ENCODE measurements at places on chromosomes 3 and 15.

- no peak for DNase-seq
These were observed 16.1 kb upstream of the CNTN3 start for GRCh38 chr3:74630602-74631001.

DNA sequence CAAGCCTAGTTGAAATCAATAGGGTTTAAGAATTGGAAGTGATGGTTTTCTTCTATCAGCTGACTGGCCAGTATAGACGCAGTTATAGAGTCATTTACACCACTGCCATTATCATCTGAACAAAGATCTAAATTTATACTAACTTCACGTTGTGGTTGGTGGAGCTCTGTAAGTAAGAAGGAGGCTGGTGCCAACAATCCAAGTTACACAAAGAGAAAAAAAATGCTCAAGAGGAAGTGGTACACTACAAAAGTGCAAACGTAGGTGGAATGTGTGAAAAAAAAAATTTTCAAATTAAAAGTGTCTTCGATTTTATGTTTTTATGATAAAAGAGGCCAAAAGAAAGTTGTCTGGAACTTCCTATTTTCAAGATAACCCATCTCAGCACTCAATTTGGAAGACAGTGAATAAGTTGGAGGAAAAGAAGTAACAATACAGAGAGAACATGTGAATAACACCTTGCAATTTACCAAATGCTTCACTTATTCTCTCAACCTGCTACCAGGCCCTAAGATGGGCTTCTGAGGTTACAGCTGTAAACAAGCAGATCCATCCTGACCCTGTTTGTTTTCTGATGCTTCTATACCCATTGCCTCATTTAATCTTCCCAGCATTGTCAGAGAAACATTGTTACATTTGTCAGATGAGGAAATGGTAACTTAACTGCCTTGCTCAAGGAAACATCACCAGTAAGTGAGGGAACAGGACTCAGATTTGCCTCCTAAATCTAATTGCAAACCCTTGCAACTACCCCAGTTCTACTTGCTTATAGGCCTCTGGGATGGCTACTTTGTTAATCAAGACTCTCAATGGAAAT is 12.0 kb upstream of the TASOR start:
- DNase-seq = no peak

GRCh38 chr15:84886211-84886983 is 1.9 kb downstream of the SLC28A1 start:
- no peak for DNase-seq

DNA sequence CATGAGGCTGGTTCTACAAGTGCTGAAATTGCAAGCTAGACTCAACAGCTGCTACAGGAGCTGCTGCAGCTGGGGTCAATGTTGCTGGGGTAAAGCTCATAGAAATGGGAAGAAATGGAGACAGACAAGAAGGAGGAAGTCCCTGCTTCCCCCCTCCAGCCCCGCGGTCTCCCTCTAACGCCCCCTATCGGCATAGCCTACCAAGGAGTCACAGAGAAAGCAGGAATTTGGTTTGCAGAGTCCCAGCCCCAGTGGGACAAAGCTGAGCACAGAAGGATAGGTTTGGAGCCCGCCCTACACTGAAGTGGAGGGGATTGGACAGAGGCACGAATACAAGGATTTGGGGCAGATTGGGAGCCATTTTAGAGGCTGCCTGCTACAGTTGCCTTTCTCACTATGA is 176.9 kb upstream of the ANKRD28 start:
- no peak for DNase-seq

DNA sequence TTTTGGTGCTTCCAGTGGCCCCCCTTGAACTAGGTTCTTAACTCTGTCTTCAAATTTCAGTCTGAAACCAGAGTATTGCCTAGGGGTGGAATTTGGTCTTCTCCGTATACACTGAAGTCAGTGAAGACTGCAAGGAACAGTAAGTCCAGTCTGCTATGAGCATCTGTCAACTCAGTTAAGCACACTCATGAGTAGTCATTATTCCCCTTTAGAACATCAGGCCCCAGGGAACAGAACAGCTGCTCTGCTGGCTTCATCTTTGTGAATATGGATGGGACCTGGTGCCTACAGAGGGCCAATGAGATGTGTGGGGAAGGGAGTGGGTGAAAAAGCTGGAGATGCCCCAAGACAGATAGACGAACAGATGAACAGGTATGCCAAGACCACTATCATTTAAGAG is 85.2 kb upstream of the PRR23C start:
- no peak for DNase-seq

Measured in activated gamma-delta T cell (primary cell).